Kidney (tissue), 22 donors: ENCODE measurements at places on chromosomes 4 and X. TPM values are rescaled to one million over a fixed set of nuclear protein-coding genes. Genes with fewer than 3 reads are reported as not detected.
A peak's percentile ranks its signal among the peaks of the same experiment; 100 is the strongest.

GRCh38 chr4:132809298-132810032 lies 339.6 kb upstream of the PCDH10 start:
- H3K4me3 ChIP-seq: no peak overlapping the region
- no peak for DNase-seq
- no peaks in the 10 kb centered on the region for H3K27me3 ChIP-seq
- no peaks in the 10 kb centered on the region for H3K36me3 ChIP-seq

GRCh38 chrX:15646543-15646942 lies 18.1 kb downstream of the CLTRN start:
- no peak overlapping the region for H3K4me3 ChIP-seq
- no peak for DNase-seq
- peaks cover 15% of the 10 kb centered on the region for H3K27me3 ChIP-seq
- H3K4me1 ChIP-seq: no peaks in the 10 kb centered on the region
- H3K36me3 ChIP-seq: no peaks in the 10 kb centered on the region

DNA sequence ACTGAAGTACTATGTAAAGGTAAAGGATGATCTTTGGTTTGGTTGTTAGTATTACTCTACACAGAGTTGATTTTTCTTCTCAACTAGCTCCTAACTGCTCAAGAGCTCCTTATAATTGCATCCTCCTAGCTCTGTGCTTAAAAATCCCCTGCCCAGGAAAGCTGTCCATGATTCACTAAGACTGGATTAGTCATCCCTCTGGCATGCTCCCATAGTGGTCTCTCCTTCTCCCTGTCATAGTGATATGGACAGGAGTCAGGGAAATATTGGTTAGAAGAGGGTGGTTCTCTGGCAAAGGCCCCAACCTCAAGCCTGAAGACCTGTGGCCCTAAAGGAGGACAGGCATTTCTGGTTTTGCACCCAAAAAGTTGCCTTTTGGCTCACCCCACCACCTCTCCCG lies 242.3 kb upstream of the KCNIP4 start:
- H3K27me3 ChIP-seq: no peaks in the 10 kb centered on the region
- H3K36me3 ChIP-seq: no peaks in the 10 kb centered on the region
- no peak for DNase-seq
- peaks cover 2% of the 10 kb centered on the region for H3K4me1 ChIP-seq

DNA sequence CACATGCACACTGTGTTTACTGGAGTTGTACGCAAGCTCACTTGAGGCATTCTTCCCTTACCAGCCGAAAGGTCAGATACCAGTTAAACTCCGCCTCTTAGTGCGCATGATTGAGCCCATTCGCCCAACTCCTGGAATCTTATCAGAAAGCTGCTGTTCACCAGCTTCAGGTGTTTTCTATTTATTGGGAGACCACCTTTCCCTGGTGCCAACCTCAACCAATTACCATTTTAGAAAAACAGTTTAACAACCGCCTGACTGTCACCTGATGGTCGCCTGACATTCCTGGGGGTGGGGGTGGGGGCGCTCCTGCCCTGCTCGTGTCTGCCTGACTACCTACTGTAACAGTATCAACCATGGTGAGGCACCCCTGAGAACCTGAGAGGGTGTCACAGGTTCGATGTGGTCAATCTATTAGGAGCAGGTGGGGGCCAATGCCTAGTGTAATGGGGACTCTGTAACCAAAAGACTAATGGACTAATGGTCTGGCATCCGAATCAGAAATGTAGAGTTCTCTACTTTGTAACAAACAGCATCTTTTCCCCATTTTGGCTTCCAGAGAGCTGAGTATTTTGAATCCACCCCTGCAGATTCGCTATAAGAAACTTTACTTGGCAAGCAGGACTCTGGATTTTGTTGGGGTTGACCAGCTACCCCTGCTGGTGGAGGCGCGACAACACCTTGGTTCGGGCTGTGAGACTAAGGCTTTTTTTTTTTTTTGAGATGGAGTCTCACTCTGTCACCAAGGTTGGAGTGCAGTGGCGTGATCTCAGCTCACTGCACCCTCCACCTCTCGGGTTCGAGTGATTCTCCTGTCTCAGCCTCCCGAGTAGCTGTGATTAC lies 58.2 kb upstream of the ZNF157 start:
- no peak overlapping the region for H3K4me3 ChIP-seq
- peak; percentile 77 for DNase-seq
- no peaks in the 10 kb centered on the region for H3K36me3 ChIP-seq
- peak overlapping the region; percentile 67 for H3K27ac ChIP-seq
- H3K27me3 ChIP-seq: no peaks in the 10 kb centered on the region

GRCh38 chr4:7937006-7937405 lies 2.7 kb downstream of the AFAP1 start:
- peaks cover 4% of the 10 kb centered on the region for H3K4me1 ChIP-seq
- H3K27ac ChIP-seq: no peak overlapping the region
- no peak overlapping the region for H3K4me3 ChIP-seq
- no peak for DNase-seq
- H3K36me3 ChIP-seq: no peaks in the 10 kb centered on the region

- peaks cover 6% of the 10 kb centered on the region for H3K4me1 ChIP-seq
- no peaks in the 10 kb centered on the region for H3K27me3 ChIP-seq
- H3K36me3 ChIP-seq: no peaks in the 10 kb centered on the region
- no peak overlapping the region for H3K27ac ChIP-seq
- DNase-seq: no peak
Measured at GRCh38 chr4:25919676-25920075, 5.7 kb downstream of the SMIM20 start.

DNA sequence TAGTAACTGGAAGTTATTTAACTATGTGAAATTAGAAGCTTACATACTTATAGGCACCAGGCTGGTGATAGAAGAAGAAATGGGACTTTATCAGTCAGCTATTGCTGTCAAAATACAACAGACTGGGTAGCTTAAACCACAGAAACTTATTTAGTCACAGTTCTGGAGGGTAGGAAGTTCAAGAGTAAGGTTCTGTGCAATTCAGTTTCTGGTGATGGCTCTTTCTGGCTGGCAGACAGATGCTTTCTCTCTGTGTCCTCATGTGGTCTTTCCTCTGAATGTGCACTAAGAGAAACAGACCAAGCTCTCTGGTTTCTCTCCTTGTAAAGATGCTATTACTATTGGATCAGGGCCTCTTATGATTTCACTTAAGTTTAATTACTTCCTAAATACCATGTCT lies 92.1 kb upstream of the ANKRD50 start:
- H3K27ac ChIP-seq: no peak overlapping the region
- H3K4me1 ChIP-seq: no peaks in the 10 kb centered on the region
- H3K4me3 ChIP-seq: no peak overlapping the region
- H3K36me3 ChIP-seq: no peaks in the 10 kb centered on the region

- no peak for DNase-seq
- H3K36me3 ChIP-seq: no peaks in the 10 kb centered on the region
- no peak overlapping the region for H3K27ac ChIP-seq
Measured at GRCh38 chrX:87475793-87476192, 41.8 kb upstream of the KLHL4 start.

DNA sequence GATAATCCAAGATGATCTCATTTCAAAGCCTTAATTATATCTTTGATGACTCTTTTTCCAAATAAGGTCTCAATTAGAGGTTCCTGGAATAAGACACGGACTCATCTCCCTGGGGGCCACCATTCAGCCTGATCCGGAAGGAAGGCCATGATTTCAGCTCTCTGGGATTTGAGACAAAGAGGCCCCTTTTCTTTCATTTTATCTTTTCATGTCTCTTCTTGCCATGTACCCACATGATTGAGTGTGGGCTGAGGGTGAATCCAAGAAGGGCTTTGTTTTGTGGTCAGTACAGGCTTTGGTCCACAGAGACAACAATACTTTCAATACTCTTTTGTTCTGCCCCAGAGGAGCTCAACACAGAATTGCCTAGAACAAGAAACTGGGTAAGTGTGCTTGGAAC lies 261.2 kb downstream of the TRIML1 start:
- H3K4me1 ChIP-seq: no peaks in the 10 kb centered on the region
- H3K27me3 ChIP-seq: no peaks in the 10 kb centered on the region
- no peak overlapping the region for H3K27ac ChIP-seq
- H3K4me3 ChIP-seq: no peak overlapping the region
- no peak for DNase-seq

- H3K4me1 ChIP-seq: no peaks in the 10 kb centered on the region
- H3K4me3 ChIP-seq: no peak overlapping the region
- no peaks in the 10 kb centered on the region for H3K27me3 ChIP-seq
Measured at GRCh38 chr4:159204566-159204965, 101.7 kb downstream of the RAPGEF2 start.

DNA sequence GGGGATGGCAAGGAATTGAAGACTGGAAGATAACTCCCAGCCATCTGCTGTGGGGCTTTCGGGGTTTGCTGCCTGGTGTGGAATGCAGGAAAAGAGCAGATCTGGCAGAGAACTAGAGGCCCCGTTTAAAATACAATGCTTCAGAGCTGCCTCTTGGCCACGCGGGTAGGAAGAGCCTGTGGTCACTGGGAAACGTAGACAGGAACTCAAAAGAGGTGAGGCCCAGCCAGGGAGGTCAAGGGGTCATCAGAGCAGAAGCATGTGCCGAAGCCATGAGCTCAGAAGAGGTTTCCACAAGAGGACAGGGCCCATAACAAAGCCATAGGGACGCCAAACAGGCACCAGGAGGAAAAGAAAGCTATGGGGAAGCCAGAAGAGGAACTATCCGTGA lies 14.5 kb upstream of the STS start:
- H3K27ac ChIP-seq: no peak overlapping the region
- no peak for DNase-seq
- no peaks in the 10 kb centered on the region for H3K4me1 ChIP-seq
- H3K36me3 ChIP-seq: no peaks in the 10 kb centered on the region

The RNF212 gene
- total RNA-seq: 5.3 TPM

The SPATA4 gene
- total RNA-seq: 1.2 TPM

The FAM184B gene
- 0.09 TPM for total RNA-seq

The CXCL10 gene
- total RNA-seq: 1.4 TPM

The CCSER1 gene
- total RNA-seq: 26.8 TPM
